ENCODE measurements at places on chromosomes 3 and 15. TPM values are rescaled to one million over a fixed set of nuclear protein-coding genes. Genes with fewer than 3 reads are reported as not detected.

Gene RTP1
- not detected for total RNA-seq

DNA sequence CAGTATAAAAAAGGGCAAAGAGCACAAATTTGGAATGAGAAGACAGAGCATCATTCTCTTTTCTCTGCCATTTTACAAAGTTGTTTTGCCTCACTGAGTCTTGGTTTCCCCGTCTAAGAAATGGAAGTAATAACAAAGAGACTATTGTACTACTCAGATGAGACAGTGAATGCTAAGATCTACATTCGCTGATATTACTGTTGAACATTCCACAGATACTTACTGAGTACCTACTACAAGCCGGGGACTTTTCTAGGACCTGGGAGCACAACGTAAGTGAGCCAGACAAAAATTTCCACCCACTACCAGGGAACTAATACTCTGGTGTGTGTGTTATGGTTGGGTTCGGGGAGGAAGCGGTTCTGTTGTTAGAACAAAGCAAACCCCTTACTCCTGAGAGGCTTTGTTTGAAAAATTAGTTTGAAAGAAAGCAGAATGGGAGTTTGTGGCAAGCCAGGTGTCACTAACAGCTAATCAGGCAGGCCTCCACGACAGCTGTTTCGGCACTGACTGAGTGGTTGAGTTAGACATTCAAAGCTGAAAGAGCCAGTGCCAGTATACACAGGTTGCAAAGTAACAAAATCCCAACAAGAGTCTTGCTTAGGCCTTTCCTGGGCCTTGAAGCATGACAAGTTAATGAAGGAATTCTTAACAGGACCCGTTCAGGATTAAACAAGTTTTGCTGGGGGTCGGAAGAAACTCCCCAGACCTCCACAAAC lies 458.3 kb downstream of the EDEM1 start:
- DNase-seq: no peak

- no peak for DNase-seq
Measured at GRCh38 chr3:25291481-25291905, 136.6 kb upstream of the RARB start.

- no peak for DNase-seq
Measured at GRCh38 chr15:65945616-65946015, 76.3 kb downstream of the RAB11A start.

DNA sequence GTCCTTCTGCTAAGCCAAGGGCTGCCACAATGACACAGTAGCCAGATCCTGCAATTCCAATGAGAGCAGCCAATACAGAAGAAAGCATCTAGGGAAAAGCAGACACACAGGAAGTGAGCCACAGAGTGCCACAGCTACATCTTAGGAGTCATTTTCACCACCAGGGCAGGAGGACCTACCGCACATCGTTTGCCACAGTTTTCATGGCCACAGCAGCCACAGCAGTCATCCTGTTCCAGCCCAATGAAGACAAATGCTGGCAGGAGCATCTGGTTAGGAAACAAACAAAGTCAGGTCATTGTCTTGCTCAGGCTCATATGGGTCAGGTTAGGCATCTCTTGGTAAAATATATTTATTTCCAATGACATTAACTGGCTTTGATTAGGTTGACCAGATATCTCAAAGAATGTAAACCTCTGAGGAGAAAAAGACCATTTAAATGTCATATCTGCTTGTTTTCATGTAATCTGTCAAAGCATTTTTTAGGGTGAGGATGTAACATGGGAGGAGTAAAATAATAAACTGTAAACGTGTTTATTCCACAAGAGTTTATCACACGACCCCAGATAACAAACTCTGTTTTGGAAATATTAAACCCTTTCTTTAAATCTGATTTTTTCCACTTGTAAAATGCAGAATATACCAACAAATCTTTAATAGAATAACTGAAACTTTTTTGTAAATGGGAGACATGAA lies 1.8 kb downstream of the TM4SF1 start:
- DNase-seq: no peak
